ENCODE measurements at places on chromosomes 6 and 20.

GRCh38 chr20:17645546-17646208 lies 36.4 kb downstream of the RRBP1 start:
- no peak for DNase-seq

DNA sequence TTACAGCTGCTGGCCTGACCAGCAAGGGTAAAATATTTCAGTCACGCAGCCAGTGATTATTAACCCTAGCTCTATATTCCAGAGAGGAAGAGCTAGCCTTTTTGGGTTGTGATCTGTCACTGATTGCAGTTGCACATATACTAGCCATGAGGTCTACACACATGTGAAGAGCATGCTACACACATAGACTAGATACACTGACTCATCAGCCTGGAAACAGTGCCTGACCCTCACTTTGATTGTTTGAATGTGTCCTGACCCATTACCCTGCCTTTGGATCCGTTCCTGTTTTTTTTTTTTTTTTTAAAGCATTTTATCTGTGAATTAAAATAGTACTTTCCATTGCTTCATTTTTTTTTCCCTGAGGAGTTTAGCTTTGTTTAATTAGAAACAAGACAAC lies 50.8 kb downstream of the ESR1 start:
- DNase-seq = no peak

- DNase-seq = peak; percentile 99
Measured at GRCh38 chr20:38748097-38748860, at the start of gene ACTR5. Gene ACTR5 (plus strand): TSS chr20:38748460. CDS start chr20:38748479, 19 bp downstream.

DNA sequence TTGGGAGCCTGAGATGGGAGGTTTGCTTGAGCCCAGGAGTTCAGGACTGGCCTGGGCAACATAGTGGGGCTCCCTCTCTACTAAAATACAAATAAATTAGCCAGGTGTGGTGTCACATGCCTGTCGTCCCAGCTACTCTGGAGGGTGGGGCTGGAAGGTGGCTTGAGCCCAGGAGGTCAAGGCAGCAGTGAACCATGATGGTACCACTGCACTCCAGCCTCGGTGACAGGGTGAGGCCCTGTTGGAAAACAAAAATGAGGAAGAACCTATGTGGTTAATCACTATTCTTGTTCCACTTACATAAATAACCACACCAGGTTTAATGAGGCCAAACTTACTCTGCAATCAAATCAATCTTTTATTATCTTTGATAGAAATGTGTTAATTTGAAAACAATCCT lies 5.4 kb downstream of the PPDPF start:
- no peak for DNase-seq

DNA sequence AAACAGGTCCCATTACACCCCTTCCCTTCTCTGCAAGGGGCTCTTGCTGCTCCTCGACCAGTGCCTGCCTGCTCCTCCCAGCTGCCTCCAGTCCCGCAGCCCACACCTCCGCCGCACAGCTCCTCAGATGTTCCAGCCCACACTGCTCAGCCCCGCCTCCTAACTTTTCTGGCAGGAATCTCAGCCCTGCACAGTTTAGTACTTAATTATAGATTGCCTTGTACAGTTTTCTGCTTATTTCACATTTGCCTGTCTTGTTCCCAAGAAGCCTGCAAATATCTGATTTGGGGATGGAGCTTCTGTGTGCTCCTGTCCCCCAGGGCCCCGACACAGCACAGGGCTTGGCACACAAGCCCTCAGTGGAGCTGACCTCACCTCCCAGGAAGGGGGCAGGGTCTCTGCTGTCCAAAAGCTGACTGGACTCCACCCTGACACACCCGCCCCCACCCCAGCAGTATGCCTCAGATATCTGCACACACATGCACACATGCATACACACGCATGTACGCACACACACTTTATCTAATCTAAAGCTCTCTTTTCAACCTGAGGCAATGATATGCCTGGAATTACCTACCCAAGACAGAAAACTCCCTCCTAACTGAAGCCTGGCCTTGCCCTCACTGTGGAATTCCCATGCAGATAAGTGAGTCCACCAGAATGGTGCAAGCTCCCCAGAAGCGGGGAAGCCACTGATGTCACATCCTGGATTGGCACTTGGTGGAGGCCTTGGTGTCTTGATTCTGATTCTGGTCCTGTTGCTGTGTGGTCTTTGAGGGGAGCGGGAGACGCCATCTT lies 1.2 kb upstream of the PNPLA1 start:
- DNase-seq = no peak

DNA sequence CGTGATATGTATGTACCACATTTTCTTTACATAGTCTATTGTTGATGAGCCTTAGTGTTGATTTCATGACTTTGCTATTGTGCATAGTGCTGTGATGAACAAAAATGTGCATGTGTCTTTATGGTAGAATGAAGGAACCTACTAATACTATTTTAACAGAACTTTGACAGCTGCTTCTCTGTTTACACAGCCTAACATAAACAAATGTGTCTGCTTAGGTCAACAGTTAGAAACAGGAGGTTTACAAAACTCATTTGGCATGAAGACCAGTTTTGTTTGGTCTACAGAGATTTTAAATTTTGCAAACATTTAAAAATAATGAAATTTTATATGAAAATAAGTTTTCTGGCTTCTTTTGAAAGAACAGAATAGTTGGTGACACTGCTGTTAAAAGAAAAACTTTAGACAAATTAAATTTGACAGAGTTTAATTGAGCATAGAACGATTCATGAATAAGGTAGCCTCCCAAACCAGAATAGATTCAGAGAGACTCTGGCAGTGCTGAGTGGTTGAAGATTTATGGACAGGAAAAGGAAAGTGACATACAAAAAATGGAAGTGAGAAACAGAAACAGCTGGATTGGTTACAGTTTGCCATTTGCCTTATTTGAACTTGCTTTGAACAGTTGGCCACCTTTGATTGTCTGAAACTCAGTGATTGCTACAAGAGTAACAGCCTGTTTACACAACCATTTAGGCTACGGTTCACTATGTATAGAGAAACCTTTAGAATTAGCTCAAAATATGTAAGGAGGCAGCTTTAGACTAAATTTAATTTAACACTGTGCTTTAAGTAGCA lies 715.8 kb upstream of the HS3ST5 start:
- DNase-seq = no peak
